ENCODE measurements at places on chromosomes 2 and 18.
A peak's percentile ranks its signal among the peaks of the same experiment; 100 is the strongest.

DNA sequence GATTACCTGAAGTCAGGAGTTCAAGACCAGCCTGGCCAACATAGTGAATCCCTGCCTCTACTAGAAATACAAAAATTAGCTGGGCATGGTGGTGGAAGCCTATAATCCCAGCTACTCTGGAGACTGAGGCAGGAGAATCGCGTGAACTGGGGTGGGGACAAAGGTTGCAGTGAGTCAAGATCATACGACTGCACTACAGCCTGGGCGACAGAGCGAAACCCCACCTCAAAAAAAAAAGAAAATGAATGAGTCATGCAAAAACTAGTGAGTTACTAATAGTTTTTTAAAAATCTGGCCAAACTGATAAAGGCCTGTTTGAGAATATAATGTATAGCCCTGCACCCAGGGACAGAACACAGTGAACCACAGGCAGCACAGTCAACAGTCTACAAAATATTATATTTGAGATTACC lies 17.5 kb downstream of the AFG3L2 start:
- no peak for DNase-seq

GRCh38 chr2:202944408-202944807 lies 32.3 kb downstream of the CARF start:
- DNase-seq: no peak

DNA sequence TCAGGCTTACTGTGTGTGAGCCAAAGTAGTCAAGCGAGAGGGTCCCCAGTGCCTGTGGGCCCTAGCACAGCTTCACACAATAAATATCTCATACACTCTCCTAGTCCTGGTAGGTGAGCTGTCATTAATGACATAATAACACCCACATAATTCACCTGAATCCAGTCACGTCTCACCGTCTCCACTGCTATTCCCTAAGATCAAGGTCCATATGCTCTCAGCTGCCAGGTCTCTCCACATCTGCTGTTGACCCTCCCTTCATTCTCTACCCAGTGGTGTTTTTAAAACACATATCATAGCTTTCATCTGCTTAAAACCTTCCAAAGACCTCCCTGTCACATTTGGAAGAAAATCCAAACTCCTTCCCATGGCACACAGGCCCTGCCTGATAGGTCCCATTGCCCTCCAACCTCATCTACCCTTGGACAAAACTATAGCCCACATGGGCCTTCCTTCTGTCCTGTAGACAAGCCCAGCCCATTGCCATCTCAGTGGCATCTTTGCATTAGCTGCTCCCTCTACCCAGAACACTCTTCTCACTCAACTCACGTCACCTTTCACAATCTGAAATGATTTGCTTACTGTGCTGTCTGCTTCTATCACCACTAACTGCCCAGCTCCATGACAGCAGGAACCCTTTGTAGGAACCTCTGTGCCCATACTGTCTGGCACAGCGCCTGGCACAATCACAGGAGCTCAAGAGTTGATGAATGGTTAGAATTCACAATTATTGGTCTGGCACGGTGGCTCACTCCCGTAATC lies 7.5 kb downstream of the KCNG3 start:
- DNase-seq: no peak

- DNase-seq: no peak
Measured at GRCh38 chr2:134348239-134348638, 94.4 kb downstream of the MGAT5 start.

- DNase-seq: peak; percentile 65
Measured at GRCh38 chr2:175180701-175181103, 808 bp downstream of the ATP5MC3 start.

- no peak for DNase-seq
Measured at GRCh38 chr2:61949714-61950560, 44.5 kb downstream of the COMMD1 start.

GRCh38 chr2:98713332-98714015 lies 17.5 kb downstream of the MGAT4A start:
- no peak for DNase-seq
